ENCODE measurements at places on chromosomes 7 and 10.

DNA sequence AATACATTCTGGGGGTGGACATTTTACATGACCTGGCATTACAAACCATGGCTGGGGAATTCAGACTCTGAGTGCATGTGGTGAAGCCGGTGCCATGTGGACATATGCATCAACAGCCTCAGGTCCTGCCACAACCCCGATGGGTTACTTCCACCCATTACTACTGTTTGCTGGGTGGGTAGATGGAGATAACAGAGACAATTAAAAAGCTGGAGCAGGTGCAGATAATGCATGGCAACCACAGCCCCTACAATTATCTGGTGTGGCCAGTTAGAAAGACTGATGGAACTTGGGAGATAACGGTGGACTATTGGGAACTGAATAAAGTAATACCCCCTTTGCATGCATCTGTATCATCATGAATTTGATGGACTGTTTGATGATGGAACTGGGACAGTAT lies 21.6 kb upstream of the ADAMTS14 start:
- no peak for DNase-seq

GRCh38 chr10:113219446-113219845 lies 269.4 kb downstream of the TCF7L2 start:
- no peak for DNase-seq

DNA sequence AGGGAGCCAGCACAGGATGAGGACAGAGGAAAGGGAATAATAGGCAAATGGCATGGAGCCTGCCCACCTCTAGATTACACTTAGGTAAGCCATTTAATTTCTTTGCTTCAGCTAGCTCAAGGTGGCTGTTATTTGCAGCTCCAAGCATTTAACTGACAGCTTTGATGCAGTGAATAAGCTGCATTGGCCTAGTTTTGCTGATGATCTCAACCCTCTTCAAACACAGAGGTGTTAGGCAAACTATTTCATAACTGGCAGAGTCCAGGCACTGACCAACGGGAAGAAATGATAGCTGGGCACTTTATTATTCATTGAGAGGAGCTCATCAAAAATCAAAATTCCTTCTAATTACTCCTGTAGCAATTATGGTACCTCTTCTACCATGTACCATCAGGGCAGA lies 317.4 kb downstream of the BMPER start:
- no peak for DNase-seq

GRCh38 chr7:73893342-73894101 lies 32.6 kb downstream of the TMEM270 start:
- peak; percentile 79 for DNase-seq

DNA sequence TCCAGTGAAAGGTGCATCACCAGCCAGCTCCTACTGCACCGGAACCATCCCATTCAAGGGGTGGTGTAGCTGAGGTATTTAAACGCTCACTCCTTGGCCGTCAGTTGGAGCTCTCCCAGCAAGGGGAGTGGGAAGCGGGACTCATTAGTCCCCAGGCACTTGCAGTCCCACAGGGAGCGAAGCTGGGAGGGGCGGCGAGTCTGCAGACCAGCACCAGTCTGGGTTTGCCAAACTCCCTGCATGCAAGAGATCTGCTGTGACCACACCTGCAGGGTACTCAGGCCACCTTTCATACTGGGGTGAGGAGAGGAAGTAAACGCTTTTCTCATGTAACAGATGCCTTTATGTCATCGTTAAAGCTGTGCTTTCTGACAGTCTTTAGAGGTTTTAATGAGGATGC lies 187.9 kb downstream of the PTPRN2 start:
- DNase-seq = no peak

- no peak for DNase-seq
These were observed 1.7 kb upstream of the WDR86 start for GRCh38 chr7:151411551-151411950.

- no peak for DNase-seq
These were observed 29.9 kb downstream of the ZNF438 start for GRCh38 chr10:31001740-31002139.

DNA sequence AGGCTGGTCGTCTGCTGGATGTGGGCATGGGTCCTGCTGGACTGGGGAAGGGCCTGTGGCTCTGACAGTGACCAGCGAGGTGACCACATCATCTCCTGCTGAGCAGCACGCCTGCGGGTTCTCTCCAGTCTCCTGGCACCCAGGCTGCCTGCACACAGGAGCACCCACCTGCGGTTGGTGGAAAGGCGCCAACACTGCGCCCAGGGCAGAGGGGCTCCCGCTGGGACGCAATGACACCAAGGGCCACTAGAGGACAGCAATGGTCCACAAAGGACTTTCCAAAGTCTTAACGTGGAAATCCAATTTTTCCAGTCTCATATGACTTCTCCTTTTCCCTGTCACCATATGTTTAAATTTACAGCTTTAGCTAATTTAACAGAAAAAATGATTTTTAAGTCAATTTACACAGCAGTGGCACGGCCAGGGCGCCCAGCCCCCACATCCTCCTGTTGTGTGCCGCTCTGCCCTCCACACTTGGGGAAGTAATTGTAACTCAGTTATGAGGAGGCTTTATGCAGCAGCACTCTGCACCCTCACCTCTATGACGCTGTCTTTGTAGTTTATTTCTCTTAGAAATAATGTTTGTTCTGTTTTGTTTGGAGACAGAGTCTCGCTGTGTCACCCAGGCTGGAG lies 38.1 kb downstream of the CFAP46 start:
- DNase-seq = no peak
